ENCODE measurements at places on chromosomes 1 and 21.

GRCh38 chr21:41615613-41616012 lies 107.7 kb upstream of the TMPRSS2 start:
- DNase-seq: no peak

GRCh38 chr1:198986442-198986841 lies 347.6 kb downstream of the PTPRC start:
- DNase-seq: no peak

DNA sequence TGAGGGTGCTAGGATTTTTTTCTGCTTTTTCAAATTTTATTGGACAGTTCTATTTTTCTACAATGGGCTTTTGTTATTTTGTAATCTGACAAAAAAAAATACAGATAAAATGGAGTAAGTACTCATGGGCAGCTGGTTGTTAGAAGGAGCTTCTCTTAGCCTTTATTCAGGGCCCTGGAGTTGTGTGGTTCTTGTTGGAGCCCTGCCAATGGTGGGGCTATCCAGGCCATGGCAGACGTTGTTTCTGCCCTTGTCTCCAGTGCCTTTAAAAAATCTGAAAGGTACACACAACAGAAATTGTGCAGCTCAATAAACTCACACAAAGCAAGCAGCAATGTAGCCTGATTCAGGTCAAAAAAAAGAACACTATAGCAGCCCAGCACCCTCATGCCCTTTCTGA lies 153.5 kb upstream of the GALNT2 start:
- DNase-seq: no peak

DNA sequence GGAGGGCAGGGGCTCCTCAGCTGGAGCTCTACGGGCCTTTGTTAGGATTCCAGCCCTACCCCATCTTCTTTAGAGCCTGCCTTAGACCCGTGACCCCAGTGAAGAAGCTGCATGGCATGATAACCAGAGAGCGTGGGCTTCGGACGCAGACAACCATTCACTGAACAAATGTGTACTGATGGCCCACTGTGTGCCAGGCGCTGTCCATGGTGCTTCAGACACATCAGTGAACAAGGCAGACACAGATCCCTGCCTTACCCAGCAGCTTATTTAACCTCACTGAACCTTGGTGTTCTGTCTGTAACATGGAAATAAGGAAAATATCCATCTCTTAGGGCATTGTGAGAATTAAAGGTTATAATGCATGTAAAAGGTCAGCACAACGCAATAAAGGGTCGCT lies 9.5 kb downstream of the CHIT1 start:
- DNase-seq: no peak

GRCh38 chr21:44914176-44914874 lies 6.4 kb downstream of the ITGB2 start:
- peak; percentile 79 for DNase-seq

- DNase-seq: no peak
Measured at GRCh38 chr1:181084606-181084969, 3.9 kb upstream of the IER5 start.

GRCh38 chr1:51230501-51231078 lies 5.5 kb upstream of the RNF11 start:
- no peak for DNase-seq

GRCh38 chr1:148294116-148294807 lies 142.2 kb upstream of the NBPF11 start:
- DNase-seq: no peak

DNA sequence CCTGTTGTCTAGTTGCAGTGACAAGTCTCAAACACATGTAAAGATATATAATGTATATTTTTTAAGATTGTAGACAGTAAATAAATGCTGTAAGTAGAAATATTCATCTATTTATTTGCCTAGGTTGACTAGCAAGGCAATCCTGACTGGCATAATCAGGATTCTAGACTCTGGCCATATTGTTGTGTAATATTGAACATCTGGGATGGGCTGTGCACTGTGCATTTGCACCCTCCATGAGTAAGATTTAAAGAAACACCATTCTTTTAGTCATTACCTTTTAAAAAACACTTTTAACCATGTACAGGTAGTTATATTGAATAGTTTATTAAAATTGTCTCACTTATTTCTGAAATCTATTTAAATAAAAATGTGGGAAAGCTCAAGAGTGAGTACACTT lies 32.4 kb downstream of the RASAL2 start:
- no peak for DNase-seq

DNA sequence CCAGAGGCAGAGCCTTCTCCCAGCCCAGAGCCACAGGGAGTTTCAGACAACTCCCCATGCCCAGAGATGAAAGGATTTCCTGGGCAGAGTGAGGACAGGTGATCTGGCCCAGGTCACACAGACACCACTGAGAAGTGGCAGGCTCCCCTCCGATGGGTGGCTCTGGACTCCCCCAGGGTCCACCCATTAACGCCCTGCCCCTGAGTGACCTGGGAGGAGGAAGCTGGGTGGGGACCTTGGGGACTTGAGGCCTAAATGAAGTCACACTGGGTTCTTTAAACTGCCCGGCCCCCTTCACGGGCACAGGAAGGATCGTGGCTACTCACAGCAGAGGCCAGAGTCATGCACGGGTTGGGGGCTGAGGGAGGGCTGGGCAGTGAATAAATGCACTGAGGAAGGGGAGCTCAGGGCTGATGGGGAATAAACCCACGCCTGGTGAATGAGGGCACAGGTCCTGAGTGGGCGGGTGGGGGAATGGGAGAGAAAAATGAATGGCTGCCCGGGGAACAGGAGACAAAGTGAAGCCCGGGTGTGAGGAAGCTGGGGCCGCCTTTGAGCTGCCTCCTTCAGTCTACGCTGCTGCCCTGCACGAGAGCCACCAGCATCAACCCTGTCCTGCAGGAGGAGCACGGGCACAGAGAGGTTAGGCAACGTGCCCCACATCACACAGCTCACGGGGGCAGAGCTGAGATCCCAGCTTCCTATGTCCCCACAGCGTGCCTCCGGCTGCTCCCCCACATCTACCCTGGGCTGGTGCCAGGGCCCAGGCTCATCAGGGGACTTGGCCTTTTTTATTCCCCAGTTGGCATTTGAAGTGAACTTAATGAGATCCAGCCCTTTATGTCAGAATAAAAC lies 404.3 kb downstream of the MATN1 start:
- peak; percentile 34 for DNase-seq

GRCh38 chr1:210072896-210073504 lies 135.0 kb downstream of the SYT14 start:
- DNase-seq: no peak

GRCh38 chr1:98516306-98516705 lies 145.2 kb upstream of the SNX7 start:
- no peak for DNase-seq

GRCh38 chr1:71461416-71461815 lies 380.6 kb upstream of the ZRANB2 start:
- DNase-seq: no peak

DNA sequence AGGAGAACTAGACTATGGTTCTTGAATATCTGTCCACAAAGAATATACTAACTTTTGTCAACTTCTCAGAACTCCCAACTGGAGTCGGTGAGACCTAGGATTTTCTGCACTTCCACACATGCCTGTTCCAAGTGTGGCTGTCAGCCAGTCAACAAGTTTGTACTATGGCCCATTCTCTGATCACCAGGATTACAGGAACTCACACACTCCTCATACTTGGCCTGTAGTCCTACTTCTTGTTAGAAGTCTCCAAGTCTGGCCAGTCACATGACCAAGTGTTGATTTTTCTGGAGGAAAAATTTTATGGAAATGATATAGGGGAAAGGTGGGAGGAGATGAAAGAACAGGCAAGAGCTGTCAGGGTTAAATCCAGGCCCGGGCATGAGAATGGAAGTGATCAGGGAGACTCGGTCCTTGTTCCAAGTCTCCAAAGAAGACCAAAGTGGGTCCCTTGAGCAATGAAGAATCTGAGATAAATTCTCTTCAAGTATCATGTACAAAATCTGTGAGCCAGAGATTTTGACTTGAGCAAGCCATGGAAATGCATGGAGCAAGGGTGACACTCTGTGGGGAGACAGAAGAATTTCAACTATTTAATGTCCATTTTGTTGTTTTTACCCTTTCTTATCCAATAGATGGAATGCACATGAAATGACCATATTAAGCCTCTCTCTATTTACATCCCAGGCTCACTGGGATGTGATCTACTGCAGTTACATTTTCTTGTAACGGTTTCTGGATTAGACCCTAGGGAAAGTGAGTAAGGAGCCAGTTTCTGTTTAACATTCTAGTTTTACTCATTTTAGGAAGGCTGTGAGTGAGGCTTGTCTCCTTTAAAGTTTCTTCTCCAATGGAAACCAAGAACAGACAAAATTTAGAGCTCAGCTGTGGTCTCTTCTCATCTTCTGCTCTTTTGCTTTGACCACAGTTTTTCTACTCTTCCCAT lies 320.9 kb downstream of the ASTN1 start:
- DNase-seq: no peak

GRCh38 chr1:74699331-74699730 lies 25.7 kb upstream of the ERICH3 start:
- no peak for DNase-seq

DNA sequence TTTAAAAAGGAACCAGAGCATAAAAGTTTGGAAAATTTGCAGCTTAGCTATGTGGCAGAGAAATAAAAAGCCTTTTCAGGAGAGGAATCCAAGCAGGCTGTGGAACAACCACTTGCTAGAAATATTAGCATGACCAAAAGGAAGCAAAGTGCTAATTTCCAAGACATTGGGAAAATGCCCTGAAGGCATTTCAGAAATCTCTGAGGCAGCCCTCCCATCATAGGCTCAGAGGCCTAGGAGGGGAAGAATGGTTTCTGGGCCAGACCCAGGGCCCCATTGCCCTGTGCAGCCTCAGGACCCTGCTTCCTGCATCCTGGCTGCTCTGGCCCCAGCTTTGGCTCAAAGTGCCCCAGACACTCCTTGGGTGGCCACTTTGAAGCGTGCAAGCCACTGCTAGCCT lies 56.8 kb downstream of the TENT5C start:
- DNase-seq: no peak

GRCh38 chr1:224168859-224169380 lies 14.1 kb upstream of the DEGS1 start:
- no peak for DNase-seq

GRCh38 chr1:152880316-152880715 lies 2.2 kb downstream of the SMCP start:
- no peak for DNase-seq

GRCh38 chr1:167935216-167936067 lies 1.0 kb upstream of the DCAF6 start:
- DNase-seq: peak; percentile 67

DNA sequence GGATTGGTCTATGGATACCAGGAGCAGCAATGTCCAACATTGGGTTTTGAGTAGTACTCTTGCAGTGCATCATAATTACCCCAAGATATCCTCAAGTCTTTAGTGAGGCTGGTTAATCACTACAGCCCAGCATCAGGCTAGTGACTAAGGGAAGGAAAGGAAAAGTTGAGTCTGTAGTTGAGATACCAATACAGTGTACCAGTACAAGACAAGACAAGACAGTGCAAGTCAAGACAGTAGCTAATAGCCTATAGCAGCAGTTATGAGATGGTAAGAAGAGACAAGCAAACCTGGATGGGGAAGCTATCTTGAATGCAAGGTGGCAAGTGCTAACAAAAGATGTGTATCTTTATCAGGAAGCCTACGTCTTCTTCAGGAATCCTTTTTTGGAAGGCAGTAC lies 13.3 kb upstream of the GNG12 start:
- no peak for DNase-seq

DNA sequence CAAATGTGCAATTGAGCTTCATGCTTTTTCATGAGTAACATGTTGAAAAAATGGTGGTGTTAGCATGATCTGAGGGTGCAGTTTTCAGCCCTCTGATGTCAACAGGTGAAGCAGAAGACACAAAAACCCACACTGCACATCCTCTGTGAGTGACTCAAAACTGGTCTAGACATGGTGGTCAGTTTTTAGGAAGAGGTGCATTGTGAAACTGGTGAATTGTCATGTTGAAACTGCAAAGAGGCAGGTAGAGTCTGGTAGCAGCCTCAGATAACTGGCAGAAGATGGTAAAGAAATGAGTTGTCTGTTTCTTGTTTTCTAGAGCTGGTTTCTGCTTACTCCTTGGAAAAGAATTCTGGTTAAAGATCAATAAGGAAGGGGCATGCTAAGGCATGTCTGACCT lies 97.3 kb upstream of the HMCN1 start:
- DNase-seq: no peak

GRCh38 chr1:13661539-13661938 lies 38.4 kb upstream of the PRDM2 start:
- DNase-seq: no peak

- DNase-seq: no peak
Measured at GRCh38 chr1:117167402-117167801, 43.3 kb downstream of the VTCN1 start.

- DNase-seq: no peak
Measured at GRCh38 chr1:89806616-89807015, 14.2 kb upstream of the LRRC8D start.

DNA sequence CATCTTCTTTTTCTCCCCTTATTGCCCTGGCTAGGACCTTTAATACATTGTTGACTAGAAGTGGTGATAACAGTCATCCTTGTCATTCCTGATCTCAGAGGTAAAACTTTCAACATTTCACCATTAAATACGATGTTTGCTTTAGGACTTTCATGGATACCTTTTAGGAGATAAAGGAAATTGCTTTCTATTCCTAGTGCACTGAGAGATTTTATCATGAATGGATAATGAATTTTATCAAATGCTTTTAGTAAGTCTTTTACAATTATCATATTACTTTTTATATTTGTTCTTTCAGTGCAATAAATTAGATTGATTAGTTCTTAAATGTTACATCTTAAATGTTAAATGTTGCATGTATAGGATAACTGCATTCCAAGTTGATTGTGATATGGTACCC lies 147.2 kb upstream of the SERTAD4 start:
- DNase-seq: no peak

GRCh38 chr1:100862591-100862990 lies 32.1 kb downstream of the EXTL2 start:
- no peak for DNase-seq

- DNase-seq: peak; percentile 73
Measured at GRCh38 chr1:3775490-3776230, 3.1 kb downstream of the SMIM1 start.

GRCh38 chr21:36889401-36889800 lies 77.1 kb downstream of the HLCS start:
- DNase-seq: no peak

- DNase-seq: no peak
Measured at GRCh38 chr1:232038706-232039677, 412.4 kb downstream of the DISC1 start.

GRCh38 chr1:53687901-53688300 lies 51.1 kb downstream of the GLIS1 start:
- no peak for DNase-seq

DNA sequence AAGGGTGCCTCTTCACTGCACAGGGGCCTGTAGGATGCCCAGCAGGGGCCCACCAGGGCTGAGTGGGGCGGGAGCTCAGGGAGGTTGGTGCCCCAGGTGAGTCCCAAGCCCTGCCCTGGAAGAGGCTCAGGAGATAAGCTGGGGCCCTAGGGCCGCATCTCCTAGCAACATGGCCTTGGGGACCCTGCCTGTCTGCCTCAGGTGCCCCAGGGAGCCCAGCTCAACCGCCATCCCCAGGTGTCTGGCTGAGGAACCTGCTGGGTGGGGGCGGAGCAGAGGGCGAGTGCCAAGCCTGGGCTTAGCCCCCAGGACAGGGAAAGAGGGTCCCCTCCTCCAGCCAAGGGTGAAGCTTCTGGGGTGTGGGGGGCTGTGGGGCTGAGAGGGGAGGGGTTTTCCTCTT lies 54.8 kb downstream of the FOXO6 start:
- DNase-seq: no peak

Data from activated CD8-positive, alpha-beta memory T cell treated with anti-CD3 and anti-CD28 coated beads, Interleukin-2, amount 50 U/mL, for 48 hours (primary cell).